ENCODE measurements at places on chromosomes 5 and 9. TPM values are rescaled to one million over a fixed set of nuclear protein-coding genes. Genes with fewer than 3 reads are reported as not detected.

- DNase-seq = no peak
Observed at GRCh38 chr5:154648229-154648628, 106.9 kb upstream of the LARP1 start.

DNA sequence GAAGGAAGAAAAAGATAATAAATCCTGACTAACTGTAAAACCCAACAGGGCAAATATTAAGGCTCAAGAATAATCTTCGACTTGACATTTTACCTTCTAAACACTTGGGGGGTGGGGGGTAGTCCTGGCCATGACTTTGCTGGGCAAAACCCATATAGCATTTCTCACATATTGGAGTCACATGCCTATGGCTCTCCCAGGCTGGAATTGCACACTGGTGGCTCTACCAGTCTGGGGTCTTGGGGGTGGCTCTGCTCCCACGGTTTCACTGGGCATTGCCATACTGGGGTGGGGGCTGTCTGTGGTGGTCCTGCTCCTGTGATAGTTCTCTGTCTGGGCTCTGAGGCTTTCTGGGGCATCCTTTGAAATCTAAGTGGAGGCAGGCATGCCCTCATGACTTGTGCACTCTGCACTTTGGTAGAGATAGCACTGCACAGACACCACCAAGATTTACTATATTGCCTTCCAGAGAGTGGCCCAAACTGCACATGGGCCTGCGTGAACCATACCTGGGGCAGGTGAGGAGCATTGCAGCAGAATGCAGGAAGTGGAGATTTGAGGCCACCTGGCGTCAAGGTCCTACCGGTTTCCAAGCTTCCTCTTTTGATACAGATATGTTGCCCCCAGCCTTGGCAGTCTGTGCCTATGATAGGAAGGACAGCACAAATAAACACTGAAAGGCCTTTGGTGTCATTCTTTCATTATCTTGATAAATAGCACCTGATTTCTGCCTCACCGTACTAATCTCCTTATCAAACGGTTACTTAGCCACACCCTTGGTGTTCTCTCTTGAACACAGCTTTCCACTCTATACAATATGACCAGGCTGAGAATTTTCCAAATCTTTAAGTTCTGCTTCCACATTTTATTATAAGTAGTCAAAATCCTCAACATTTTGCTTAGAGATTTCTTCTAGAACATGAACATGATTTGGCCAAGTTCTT, 29.8 kb downstream of the BAAT start:
- DNase-seq = no peak

DNA sequence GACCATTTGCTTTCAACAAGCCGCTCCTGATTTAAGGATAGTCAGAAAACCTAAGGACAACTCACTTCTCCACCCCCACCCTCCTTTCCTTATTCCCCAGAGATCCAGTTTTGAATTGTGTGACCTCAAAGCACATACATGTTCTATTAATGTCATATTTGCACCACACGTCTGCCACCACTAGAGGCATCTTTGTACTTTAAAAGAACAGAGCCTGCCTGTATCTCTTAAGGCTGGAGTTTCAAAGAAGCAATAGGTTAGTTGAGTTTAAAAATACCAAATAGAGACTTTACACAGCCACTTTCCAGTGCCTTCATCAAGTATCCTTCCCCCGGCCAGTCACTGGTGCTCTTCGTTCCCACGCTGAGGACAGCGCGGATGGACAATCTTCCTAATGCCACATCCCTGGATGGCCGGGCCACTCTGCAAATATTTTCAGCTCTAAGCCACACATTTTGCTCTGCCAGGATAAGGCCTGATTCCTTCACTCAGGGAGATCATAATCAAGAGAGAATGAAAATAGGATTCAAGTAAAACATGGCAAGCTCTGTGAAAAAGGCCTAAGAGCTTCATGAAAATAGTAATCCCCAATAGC, 146.3 kb downstream of the SNCAIP start:
- no peak for DNase-seq

DNA sequence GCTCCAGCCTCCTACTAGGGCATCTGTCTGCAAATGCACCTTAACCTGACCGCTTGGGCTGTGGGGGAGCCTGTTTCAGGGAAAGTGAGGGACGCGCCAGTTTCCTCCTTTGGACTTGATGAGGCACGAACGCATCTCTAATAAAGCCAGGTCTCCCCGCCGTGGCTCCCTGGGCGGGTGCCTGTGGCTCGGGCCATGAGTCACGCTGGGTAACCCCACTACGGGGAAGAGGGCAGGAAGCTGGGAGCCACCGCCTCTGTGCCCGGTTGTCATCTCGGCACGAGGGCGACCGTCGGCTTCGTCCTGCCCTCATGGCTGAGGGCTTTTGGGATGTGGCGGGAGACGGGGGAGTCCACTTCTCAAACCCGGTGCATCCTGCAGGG, 12.1 kb downstream of the NOTCH1 start:
- no peak for DNase-seq

Gene PURA
- 6.1 TPM for total RNA-seq

Gene PCDHGB3
- total RNA-seq = 1.1 TPM

DNA sequence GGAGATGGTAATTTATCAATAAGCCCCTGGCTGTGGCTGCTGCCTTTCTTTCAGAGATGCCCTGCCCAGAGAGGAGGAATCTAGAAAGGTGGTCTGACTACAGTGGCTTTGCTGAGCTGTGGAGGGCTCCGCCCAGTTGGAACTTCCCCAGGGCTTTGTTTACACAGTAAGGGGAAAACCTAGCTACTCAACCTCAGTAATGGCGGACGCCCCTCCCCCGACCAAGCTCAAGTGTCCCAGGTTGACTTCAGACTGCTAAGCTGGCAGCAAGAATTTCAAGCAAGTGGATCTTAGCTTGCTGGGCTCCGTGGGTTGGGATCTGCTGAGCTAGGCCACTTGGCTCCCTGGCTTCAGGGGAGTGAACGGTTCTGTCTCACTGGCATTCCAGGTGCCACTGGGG, 865.4 kb upstream of the ACO1 start:
- DNase-seq = no peak

DNA sequence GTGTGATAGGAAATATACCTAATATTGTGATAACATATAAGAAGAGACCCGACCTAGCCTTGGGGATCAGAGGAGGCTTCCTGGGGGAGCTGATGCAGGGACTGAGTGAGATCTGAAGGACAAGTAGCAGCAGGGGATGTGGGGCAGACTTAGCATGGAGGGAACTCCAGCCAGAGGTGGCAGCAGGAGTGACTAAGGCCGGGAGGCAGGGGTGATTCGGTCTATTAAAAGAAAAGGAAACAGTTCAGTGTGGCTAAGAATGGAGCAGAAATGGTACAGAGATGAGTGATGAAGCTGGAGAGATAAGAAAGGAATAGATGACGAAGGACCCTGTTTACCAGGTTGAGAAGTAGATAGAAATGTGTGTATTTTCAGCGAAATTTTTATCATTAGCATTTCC, 408.8 kb downstream of the ENC1 start:
- DNase-seq = no peak

- DNase-seq = no peak
Observed at GRCh38 chr5:161546095-161546469, 443 bp downstream of the GABRB2 start.

Gene PRDM9
- not detected for total RNA-seq
